ENCODE measurements at places on chromosomes 5 and 9.
A peak's percentile ranks its signal among the peaks of the same experiment; 100 is the strongest.

DNA sequence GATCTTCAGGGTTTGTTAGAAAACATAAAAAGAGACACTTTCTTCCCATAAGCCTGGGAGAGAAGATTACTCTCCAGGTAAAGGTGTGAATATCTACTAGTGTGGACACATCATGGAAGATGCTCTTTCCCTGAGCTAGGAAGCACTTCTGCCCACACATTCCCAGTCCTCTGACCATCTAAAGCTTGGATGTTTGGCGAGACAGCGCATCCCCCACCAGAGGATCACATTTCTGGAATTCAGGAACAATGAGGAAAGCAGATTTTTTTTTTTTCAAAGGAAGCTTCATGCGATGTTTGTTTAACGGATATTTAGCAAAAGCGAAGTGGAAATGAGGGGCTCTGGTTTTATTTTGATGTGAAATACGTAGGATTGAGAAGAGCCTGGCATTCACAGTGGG, 6.2 kb downstream of the SVEP1 start:
- no peak for DNase-seq

GRCh38 chr5:59008816-59009473, 426.1 kb downstream of the RAB3C start:
- no peak for DNase-seq

- DNase-seq = no peak
Observed at GRCh38 chr9:137112564-137113384, 1.8 kb downstream of the DPP7 start.

DNA sequence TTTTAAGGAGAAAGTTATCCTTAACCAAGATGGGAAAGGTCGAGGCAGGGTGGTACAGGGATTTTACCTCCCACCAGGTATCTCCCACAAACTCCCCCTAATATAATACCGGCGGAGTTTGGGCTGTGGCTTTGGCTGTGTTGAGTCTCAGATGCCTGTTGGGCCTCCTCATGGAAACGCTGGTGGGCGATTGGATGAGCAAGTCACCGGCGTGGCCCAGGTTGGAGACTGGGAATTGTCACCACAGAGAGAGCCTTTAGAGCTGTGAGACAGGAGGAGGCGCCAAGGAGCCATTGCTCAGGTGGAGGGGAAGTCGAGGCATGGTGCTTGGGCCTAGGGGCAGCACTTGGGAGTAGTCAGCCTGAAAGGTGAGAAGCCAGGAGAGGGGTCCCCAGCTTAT, 3.4 kb upstream of the CAMSAP1 start:
- no peak for DNase-seq

DNA sequence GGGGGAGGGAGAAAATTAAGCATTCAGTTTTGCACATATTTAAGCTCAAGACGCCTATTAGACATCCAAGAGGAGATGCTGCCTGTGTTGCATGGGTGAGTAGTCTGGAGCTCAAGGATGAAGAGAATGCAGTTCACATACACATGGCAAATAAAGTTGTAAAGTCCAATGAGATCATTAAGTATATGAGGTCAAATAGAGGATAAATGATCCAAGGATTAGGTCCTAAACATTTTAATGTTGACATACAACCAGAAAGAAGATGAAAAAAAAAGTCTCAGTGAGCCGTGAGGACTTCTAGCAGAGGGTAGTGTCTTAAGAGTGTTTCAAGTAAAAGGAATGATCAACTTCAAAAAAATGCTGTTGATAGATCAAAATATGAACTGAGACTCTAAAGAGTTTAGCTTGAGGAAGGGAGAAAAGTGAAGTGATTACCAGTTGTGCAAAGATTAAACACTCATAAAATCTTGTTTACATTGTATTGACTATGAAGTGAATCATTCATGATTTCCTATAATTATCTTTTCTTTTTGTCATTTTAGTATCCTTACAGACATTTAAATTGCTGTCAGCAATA, 251.8 kb downstream of the ZNF608 start:
- no peak for DNase-seq

GRCh38 chr5:81749561-81750307, 1.2 kb downstream of the SSBP2 start:
- peak; percentile 70 for DNase-seq

GRCh38 chr9:86763791-86764190, 183.5 kb downstream of the GAS1 start:
- no peak for DNase-seq

DNA sequence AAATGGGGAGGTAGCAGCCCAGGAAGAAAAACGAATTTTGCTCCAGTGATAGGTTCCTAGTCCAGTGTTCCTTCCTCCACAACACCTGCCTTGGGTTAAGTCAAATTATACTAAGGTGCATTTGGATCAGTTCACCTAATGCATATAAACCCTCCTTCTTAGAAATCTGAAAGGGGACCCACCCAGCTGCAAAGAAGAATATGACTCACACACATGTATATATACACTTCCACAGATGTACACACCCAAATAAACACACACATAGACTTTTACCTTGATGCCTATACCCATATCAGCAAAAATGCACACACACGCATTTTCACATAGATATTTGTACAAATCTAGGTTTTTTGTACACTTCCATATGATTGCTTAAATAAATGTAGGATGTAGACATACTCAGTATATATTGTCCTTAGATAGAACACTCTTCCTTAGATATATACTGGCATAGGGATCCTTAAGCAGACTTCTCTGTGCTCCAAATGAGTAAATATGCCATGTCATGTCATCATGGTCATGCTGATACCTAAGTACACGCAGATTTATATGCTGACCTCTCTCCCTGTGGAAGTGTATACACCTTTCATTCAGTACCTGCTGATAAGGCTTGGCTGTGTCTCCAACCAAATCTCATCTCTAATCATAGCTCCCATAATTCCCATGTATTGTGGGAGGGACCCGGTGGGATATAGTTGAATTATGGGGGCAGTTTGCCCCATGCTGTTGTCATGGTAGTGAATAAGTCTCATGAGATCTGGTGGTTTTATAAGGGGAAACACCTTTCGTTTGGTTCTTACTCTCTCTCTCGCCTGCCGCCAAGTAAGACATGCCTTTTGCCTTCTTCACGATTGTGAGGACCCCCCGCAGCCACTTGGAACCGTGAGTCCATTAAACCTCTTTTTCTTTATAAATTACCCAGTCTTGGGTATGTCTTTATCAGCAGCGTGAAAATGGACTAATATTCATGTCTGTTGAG, 10.2 kb downstream of the ADRB2 start:
- DNase-seq = no peak

DNA sequence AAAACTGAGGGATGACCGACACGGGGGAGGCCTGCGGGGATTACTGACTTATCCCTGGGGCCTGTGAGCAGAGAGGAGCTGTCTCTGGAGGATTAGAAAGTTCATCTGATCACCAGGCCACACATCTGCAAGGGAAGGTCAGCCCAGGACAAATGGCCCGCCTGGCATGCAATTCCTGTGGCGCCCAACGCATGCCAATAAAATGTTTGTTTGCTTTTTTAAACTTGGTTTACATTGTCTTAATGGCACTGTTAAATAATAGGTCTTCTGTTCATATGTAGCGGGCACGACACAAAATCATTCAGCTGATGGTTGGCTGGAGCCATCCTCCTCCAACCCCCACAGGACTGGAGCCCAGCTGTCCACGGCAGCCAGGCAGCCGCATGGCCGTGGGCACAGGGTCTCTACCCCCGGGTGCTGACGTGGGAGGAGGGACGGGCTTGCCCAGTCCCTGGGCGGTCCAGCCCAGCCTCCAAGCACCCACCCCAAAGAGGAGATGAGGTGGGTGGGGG, 41.0 kb upstream of the SLC12A7 start:
- DNase-seq = no peak

- no peak for DNase-seq
Observed at GRCh38 chr5:173741729-173742431, 125.4 kb upstream of the BOD1 start.

GRCh38 chr5:126846744-126847455, 70.0 kb downstream of the LMNB1 start:
- no peak for DNase-seq

- no peak for DNase-seq
Observed at GRCh38 chr9:114284316-114285060, 38.4 kb upstream of the ORM1 start.

GRCh38 chr9:19517202-19517942, 108.6 kb downstream of the ACER2 start:
- DNase-seq = peak; percentile 31

GRCh38 chr5:180801596-180802324, 846 bp downstream of the MGAT1 start:
- DNase-seq = no peak

- no peak for DNase-seq
Observed at GRCh38 chr9:127844821-127845359, 9.6 kb downstream of the ENG start.

- DNase-seq = no peak
Observed at GRCh38 chr5:54717459-54717858, 199.9 kb downstream of the SNX18 start.

GRCh38 chr5:174832811-174833210, 108.4 kb downstream of the MSX2 start:
- DNase-seq = no peak

DNA sequence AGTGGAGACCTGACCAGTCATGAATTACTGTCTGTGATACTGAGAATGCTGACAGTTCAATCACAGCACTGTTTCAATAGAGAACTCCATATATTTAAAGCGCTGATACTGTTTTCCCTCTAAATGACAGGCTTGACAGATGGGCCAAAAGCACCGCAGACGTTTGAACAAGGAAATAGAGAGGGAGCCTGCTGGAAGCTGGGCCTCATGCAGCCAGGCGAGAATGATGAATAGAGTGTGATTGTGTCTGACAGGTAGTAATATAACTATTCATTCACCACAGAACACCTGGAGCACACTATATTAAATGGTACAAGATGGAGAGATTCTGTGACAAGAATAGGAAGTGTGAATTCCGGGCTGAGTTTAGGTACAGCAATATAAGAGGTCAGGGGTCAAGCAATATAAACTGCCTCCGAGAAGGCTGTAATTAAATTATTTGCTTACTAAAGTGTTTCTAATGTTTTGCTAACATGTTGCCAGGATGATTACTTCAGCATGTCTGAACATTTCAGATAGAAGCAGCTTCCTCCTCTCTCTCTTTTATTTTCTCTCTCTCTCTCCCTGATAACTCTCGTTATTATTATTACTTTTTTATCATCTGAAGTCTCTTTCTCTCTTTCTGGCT, 297.7 kb downstream of the CSNK1G3 start:
- no peak for DNase-seq

GRCh38 chr9:29798599-29798998, 2225.3 kb upstream of the C9orf72 start:
- DNase-seq = no peak

- peak; percentile 42 for DNase-seq
Observed at GRCh38 chr5:171450423-171451331, 31.2 kb downstream of the FGF18 start.

DNA sequence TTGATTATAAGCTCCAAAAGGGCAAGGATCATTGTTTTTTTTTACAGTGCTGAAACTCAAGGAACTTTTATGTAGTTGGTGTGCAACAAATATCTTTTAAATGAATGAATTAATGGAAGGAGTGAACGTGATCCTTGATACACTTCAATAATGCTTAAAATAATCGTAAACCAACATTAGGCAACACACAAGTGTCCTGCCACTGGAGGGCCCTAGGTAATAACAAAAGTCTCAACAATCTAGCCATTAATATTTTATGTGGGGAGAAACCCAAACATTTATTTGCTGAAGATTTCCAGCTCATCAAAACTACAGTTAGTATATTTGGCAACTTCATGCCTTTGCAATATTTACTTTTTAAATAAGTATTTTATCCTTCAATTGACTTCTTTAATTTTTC, 309.0 kb upstream of the FBXL7 start:
- DNase-seq = no peak

- DNase-seq = peak; percentile 91
Observed at GRCh38 chr5:132019857-132020555, 8.5 kb upstream of the ACSL6 start.

- no peak for DNase-seq
Observed at GRCh38 chr9:88583901-88584596, 49.1 kb downstream of the NXNL2 start.

DNA sequence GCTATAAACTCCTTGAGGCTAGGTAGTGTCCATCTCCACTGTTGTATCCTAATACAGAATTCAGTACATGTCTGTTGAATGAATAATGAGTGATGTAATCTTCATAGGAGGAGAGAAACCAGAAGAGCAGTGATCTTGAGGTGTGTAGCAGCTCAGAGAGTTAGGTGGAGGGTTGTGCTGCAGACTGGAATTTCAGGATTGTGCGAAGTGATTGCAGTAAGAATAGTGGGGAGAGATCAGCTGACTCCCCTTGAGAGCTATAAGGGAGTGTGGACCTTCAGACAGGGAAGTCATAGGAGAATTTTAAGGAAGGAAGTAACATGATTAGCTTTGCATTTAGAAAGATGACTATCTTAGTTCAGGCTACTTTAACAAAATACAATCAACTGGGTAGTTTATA, 4.4 kb downstream of the SNX24 start:
- DNase-seq = no peak
